ENCODE measurements at places on chromosomes 5 and 9. TPM values are rescaled to one million over a fixed set of nuclear protein-coding genes. Genes with fewer than 3 reads are reported as not detected.

DNA sequence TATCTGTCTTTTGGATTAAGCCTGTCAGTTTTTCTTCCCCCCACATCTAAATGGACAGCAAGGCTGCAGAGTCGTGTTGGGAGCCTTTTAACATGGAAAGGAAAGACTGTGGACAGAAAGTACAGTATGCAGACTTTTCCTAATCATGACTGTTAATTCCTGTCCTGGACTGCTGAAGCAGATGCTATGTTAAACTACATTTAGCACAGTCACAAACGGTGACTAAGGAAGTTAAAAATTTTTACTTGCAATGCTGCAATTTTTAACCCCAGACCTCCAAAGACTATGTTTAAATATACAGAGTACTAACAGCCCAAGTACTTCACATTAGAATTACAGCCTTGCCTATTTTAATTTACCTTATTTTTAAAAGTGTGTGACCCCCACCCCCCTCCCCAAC is 51.8 kb downstream of the ELAVL2 start:
- no peaks in the 10 kb centered on the region for H3K27me3 ChIP-seq
- no peak overlapping the region for H3K27ac ChIP-seq
- no peak overlapping the region for H3K4me3 ChIP-seq
- no peak for DNase-seq

GRCh38 chr9:99385215-99385614 is 163.1 kb downstream of the SEC61B start:
- no peak overlapping the region for H3K4me3 ChIP-seq
- no peaks in the 10 kb centered on the region for H3K36me3 ChIP-seq
- no peak overlapping the region for H3K27ac ChIP-seq

GRCh38 chr5:74767579-74767913 is 497 bp downstream of the NSA2 start:
- no peaks in the 10 kb centered on the region for H3K27me3 ChIP-seq
- DNase-seq, result no peak
- no peaks in the 10 kb centered on the region for H3K4me1 ChIP-seq
- peak overlapping the region; percentile 80 for H3K27ac ChIP-seq
- no peaks in the 10 kb centered on the region for H3K36me3 ChIP-seq
- H3K4me3 ChIP-seq, result peak overlapping the region; percentile 81

DNA sequence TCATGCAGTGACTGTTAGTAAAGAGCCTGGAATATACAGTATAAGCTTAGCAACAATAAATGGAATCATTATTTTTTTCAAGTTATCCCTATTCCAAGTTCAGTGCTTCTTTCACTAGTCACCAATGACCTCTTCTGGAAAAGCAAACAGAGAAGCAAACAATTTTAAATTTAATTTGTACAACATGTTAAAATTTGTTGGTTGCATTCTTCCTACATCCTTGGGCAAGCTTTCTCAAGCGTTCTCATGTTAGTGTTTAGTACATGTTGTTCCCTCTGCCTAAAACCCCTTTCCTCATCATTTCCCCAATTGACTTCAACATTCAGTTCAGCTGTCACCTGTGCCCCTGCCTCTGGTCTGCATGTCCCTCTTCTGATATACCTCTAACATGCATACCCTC is 123.4 kb downstream of the SEC61B start:
- no peaks in the 10 kb centered on the region for H3K36me3 ChIP-seq
- H3K27me3 ChIP-seq, result no peaks in the 10 kb centered on the region
- H3K4me1 ChIP-seq, result peaks cover 11% of the 10 kb centered on the region
- DNase-seq, result no peak

DNA sequence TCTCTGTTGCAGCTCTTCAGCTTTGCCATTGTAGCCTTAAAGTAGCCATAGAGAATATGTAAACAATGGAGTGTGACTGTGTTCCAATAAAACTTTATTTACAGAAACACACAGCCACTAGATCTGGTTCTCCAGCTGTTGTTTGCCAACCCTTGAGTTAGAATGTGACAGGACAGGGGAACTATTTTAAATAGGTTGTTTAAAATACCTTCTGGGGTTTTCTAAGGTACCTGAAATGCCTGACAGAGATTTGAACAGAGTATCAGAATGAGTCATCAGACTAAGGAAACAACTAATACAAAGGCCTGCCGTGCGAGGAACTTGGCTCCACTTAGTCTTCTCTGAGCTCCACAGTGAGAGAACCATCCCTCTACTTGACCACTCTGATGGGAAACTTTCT is 85.4 kb downstream of the HSD17B4 start:
- H3K27me3 ChIP-seq, result no peaks in the 10 kb centered on the region
- H3K4me1 ChIP-seq, result no peaks in the 10 kb centered on the region
- no peak overlapping the region for H3K4me3 ChIP-seq
- DNase-seq, result no peak
- H3K36me3 ChIP-seq, result peaks cover 3% of the 10 kb centered on the region

PHF24 gene
- 0.60 TPM for total RNA-seq

DNA sequence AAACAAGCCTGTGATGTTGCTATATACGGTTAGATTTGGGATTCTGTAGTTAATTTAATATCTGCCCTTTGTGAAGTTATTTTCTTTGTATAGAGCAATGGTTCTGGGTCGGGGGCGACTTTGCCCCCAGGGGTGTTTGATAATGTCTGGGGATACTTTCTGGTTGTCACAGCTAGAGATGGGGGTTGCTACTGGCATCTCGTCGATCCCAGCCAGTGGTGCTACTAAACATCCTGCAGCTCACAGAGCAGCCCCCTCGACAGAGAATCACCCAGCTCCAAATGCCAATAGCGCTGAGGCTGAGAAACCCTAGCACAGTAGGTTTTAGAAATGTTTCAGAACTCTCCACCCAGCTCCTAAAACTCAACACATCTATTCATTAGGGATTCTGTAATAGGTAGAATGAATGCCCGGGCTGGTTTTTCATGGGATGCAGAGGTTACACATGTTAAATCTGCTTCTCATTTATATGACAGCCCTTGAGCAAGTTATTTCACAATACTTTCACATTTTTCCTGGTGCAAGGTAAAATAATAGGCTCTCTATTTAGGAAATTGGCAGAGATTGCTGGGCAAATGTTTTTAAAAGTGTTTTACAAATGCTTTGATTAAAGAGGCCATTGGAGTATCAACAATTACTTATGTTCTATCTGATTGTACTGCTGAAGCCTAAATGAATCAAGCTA is 75.2 kb upstream of the CTSL start:
- no peak for DNase-seq
- no peaks in the 10 kb centered on the region for H3K4me1 ChIP-seq
- no peaks in the 10 kb centered on the region for H3K27me3 ChIP-seq
- H3K27ac ChIP-seq, result no peak overlapping the region
- no peaks in the 10 kb centered on the region for H3K36me3 ChIP-seq

All from tibial nerve (tissue), 4 donors.